ENCODE measurements at places on chromosomes 6 and 20.

GRCh38 chr20:63084563-63084927, 77.8 kb upstream of the BHLHE23 start:
- DNase-seq = no peak

DNA sequence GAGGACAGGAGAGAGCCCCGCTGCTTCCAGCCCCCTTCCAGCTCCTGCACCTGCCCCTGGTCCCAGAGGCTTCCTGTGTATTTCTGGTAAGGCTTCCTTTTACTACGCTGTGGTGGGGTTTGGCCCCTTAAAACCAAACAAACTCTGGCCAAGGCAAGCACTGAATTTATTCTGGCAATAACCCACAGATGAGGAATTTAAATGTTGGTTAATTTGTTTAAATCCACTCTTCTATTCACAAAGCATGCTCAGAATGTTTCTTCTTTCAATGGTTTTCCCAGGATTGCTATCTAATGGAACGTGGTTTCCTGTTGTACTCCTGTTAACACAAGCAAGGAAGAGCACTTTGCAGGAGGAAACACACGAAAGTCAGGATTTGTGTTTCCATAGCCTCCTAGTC, 236.5 kb upstream of the FOXQ1 start:
- DNase-seq = no peak

DNA sequence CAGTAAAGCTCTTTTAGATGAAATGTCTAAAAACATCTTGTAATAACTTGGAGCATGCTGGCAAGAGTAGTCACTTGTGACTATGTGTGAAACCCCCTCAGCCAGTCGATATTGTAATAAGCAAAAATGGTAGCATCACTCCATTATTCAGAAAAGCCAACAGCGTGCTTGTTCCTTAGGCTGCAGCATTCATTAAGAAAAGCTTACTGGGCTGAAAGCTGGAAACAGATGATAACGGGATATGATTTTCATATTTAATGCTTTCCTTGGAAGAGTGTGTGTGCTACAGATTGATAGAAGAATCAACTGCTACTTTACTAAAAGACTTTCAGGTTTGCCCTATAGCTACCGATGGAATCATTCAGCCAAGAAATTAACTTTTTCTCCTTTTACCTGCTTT, 20.3 kb downstream of the KIZ start:
- no peak for DNase-seq

GRCh38 chr6:5713519-5713918, 293.2 kb downstream of the NRN1 start:
- no peak for DNase-seq

DNA sequence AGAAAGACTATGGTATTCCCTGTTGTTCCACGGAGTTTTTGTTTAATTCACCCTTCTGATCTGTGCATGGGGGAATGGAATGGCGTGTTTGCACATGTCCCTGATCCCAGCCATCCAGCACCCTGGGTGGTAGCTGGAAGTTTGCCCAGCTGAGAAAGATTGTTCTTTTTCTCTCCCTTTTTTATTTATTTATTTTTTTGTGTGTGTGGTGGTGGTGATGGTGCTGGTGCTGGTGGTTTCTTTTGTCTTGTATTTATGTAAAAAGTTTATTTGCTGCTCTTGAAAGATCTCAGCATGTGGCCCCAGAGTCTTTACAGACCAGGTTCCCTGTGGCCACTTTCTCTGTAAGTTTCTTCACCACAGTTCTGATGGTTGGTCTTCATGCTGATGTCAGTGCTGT, 372.6 kb downstream of the UTRN start:
- no peak for DNase-seq

DNA sequence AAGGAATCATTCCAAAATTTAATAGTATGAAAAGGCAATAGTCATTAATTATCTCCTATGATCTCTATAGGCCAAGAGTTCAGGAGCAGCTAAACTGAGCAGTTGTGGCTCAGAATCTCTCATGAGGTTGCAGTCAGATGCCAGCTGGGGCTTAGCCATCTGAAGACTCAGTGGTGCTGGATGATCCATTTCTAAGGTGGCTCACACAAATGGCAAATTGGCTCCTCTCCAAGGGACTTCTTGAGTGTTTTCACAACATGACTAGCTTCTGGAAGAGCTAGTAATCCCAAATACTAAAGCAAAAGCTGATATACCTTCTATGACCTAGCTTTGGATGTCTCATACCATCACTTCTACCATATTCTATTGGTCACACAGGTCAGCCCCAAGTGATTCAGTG, 104.2 kb downstream of the HAO1 start:
- no peak for DNase-seq

- DNase-seq = no peak
These were observed 112.2 kb upstream of the PREP start for GRCh38 chr6:105515054-105515453.

DNA sequence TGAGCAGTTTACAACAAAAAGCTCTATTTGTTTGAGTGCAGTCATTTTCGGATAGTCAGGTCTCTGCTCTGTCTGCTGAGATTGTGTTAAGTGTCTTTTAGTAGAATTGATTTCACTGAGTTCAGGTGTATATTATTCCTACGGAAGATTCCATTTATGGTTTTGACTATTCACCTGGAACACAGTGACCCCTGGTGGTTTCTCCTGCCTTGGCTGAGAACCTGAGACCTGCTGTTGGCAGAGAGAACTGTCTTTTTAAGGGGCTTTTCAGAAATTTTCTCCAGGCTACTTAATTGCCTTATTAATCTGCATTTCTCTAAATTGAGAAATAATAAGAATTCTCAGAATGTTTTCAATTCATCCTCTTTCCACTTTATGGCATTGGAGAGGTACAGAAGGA, 508.0 kb downstream of the TBC1D32 start:
- DNase-seq = peak; percentile 2

DNA sequence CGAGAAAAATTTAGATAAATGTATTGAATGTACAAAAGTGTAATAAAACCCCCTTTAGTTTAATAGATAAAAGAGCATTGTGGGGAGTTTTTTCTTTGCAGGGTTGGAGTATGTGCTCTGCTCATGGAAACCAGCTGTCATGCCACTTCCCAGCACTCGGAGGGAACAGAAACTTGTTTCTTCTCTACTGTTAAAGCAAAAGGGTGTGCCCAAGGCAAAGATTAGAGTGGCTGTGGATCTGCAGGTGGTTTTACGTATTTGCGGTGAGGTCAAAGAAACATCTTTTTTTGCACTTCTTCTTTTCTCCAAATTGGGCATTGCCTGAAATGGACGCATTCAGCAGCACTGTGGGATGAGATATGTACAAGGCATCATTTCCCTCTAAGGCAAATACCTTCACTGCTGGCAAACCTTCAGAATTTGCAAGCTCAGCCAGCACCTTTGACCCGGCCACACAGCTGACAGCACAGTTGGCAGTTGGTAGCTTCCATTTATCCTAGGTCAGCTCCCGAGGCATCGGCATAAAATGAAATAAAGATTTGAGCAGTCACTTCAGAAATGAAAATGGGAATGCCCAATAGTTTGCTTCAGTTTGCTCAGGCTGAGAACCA, 178.4 kb upstream of the EYA4 start:
- DNase-seq = no peak

DNA sequence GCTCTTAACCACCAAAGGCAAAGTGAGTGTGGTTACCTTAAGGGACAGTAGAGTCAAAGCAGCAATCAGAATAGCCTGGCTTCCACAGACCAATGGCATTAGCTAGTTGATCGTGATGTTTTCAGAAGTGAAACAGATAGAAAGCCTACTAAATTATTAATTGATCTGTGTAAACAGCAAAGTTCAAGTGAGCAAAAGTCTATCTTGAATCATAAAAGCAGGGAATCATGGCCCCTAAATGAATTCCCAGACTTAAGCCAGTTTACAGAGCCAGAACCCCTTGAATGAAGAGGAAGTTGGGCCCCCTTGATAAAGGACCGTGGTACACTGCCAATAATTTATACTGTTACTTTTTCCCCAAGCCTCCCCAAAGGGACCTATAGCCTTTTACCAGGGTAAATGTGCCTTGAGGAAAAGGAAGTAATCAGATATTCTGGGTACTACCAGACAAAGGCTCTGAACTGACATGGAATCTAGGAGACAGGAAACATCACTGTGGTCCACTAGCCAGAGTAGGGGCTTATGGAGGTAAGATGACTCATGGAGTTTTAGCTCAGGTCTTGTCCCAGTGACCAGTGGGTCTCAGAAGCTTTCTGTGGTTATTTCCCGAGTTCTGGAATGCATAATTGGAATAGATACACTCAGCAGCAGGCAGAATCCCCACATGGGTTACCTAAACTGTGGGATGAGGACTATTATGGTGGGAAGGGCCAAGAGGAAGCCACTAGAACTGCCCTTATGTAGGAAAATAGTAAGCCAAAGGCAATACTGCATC, 317.5 kb downstream of the CD83 start:
- DNase-seq = no peak

DNA sequence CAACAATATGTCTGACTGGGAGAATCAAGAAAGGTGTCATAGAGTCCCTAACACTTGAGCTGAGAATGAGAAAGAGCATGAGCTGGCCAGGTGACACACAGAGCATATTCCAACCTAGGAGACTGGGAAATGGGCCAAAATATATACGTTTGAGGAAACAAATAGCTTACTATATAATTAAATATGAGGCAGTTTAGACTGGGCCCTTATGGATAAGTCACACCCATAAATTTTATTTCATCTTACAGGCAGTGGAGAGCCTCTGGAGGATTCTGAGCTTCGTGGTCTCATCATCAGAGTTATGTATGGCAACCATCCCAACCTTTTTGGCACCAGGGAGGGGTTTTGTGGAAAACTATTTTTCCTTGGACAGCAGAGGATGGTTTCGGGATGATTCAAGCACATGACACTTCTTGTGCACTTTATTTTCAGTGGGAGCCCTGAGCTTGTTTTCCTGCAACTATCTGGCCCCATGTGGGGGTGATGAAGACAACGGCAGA, 12.9 kb upstream of the NQO2 start:
- DNase-seq = no peak

DNA sequence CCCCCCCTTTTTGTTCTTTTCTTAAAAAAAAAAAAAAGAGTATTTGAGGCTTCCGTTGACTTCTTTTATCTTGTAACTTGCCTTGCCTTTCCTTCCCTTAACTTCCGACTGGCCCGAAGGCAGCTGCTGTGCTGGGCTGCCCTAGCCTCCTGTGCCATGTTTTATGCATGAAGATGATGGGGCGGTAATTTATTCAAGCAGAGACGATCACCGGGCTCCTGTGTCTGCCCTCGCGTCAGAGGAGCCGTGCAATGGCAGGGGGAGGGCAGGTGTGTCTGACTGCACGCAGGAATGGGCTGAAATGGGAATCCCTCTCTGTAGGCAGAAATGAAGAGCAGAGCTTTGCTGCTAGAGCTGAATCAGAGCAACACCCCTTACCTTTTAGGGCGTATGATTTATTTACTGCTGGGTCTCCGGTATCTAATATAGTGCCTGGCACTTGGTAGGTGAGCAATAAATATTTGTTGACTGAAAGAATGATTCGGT, 106.3 kb upstream of the RIPOR2 start:
- peak; percentile 57 for DNase-seq

GRCh38 chr6:149842331-149842730, 21.8 kb downstream of the LRP11 start:
- no peak for DNase-seq

DNA sequence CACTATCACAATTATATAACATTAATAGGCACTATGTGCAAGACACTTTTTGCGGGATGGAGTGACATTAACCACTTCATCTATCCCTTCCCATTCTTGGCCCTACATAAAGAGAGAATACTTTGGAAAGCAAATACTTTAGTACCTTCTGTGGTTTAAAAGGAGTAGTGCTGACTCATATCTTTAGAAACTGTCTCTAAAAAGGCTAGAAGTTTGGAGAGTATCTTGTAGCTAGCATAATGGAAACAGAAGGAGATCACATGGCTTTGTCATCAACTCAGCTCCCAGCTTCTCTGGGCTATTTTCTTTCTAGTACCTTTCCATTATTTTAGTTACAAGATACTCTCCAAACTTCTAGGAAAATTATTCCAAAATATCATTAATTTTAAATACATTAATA, 157.5 kb downstream of the ADGRG6 start:
- no peak for DNase-seq

DNA sequence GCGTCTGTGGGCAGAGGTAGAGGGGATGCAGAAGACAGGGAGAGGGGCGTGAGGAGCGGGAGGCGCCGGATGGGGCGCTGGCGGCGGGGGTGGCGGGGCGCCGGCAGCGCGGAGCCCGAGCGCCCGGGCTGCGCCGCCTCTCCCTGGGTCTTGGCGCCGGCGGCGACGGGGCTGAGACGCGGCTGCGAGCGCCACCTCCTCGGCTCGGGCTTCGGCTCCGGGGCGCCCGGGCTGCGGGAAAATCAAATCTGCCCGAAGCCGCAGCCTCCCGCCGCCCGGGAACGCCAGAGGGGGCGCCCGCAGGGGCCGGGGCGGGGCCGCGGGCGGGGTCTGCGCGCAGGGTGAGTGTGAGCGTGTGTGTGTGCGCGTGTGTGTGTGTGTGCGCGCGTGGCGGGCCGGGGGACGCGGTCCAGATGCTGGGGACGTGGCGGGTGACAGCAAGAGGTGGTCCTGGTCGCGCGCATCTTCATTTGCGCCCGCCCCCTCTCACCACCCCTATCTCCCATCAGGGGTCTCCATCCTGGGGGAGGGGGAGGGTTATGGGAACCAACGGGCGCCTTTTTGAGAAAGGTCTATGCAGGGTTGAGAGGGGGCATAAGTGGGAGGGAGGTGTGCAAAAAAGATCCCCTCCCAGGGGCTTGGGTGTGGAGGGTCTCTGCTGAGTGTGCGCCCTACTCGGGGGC, 646 bp upstream of the CPNE5 start:
- DNase-seq = peak; percentile 53

DNA sequence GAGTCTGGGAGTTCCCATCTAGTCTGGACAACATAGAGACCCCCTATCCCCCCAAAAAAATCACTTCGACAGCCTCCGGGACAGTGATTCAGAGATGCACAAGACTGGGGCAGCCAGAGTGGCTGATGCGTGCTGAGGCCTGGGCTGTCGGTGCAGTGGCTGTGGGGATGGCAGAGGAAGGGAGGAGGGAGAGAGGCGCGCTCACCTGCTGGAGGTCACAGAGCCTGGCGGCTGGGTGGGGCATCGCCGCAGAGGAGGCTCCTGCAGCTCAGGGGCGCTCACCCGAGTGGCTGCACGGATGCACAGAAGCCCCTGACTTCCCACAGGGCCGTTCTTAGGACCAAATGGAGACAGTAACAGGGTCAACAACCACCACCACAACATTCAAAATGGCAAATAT, 182.8 kb downstream of the SMOC2 start:
- no peak for DNase-seq

GRCh38 chr6:98894810-98895209, 52.9 kb downstream of the FBXL4 start:
- DNase-seq = no peak

- peak; percentile 34 for DNase-seq
These were observed 15.2 kb downstream of the COL19A1 start for GRCh38 chr6:69881322-69882151.

DNA sequence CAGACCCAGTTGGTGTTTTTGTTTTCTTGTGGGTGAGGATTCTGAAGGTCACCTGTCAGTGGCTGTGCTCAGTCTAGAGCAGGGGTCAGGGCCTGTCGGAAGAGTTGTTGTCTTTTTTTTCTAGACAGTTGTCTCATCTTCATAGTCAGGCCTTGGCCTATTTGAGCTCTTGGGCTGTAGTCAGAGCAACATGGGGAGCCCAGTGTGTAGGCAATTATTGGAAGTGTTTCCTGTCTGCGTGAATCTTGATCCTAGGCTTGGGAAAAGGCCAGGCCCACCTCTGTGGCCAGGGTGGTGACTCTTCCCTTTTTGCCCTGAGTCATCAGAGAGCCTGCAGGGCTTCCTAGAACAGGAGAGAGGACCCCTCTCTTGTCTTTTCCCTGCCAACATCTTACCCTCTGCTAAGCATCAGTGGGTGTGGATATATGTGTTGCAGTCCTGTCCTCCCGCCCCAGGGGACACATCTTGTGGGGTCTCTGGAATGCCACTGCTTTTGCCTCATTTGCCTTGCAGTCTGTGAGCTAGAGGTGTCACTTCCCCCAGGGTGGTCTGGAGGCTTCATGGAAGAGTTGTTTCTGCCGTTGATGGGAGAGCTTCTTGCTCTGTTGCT, 11.4 kb downstream of the TJAP1 start:
- DNase-seq = no peak

Measured in germinal center (tissue), 1 donor.